ENCODE measurements at places on chromosomes 2 and 18. TPM values are rescaled to one million over a fixed set of nuclear protein-coding genes. Genes with fewer than 3 reads are reported as not detected.

The IL1R1 gene
- 27.7 TPM for total RNA-seq

The ADAM23 gene
- total RNA-seq: 78.7 TPM

The GPR45 gene
- total RNA-seq: not detected

The HOXD13 gene
- total RNA-seq: not detected

The TOGARAM2 gene
- total RNA-seq: 0.48 TPM

The CDK15 gene
- total RNA-seq: 0.22 TPM

The RAB27B gene
- 0.08 TPM for total RNA-seq

The ALPP gene
- total RNA-seq: not detected

The GRHL1 gene
- 1.1 TPM for total RNA-seq

The IGFBP5 gene
- 191 TPM for total RNA-seq

The KLHL14 gene
- total RNA-seq: 0.11 TPM

The SNORC gene
- 1.1 TPM for total RNA-seq

The FIGN gene
- total RNA-seq: 16.4 TPM

The CPLX4 gene
- not detected for total RNA-seq

The UGT1A10 gene
- not detected for total RNA-seq

The AGXT gene
- not detected for total RNA-seq

The IL36B gene
- total RNA-seq: not detected
